ENCODE measurements at places on chromosomes 2 and 18.

DNA sequence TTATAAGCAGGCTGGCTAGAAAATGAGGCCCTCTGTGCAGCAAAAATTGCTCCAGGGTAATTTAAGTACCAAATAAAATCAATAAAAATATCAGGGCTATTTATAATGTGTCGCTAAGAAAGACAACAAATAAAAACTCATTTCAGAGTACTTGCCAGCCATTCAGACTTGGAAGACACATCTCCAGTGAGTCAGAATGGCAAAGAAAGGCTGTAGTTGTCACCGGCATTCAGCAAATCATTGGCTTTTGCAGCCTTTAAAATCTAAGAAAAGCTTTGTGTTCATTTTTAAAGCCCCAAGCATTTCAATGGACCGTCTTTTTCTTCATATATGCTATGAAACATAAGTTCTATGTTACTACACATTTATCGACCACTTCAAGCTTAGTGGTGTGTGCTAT, 141.1 kb upstream of the HNMT start:
- no peak for DNase-seq

DNA sequence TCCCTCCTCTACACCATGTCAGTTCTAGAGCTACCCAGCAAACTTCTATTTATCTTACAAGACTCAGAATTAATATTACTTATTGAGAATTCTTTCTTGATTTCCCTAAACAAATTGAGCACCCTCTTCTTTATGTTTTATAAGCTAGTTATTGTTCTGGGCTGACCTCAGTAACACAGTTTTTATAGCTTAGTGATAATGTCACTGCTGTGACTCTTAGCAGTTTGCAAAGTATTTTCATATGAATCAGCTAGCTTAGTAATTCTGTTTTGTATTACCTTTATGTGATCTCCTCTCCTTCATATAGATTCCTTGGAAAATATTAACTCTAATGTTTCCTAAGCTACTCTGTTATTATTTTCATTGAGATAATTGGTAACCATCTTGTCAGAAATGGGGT, 114.9 kb downstream of the PMS1 start:
- DNase-seq, result no peak

DNA sequence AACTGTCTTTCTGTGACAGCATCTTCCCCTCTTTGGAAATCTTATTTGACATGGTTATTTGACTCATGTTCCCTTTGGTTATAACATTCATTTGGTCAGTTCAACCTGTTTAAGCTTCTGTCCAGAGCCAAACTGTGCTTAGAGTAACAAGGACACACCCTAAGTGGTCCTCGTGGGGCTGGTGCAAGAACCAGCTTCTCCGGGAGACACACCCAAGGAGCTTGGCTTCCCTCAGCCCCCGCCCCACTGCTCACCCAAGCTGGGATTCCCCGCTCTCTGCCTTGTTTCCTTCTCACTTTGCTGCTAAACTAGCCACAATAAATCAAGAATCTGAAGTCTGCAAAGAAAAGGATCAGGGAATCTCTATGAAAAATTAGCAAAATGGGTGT, 1.4 kb downstream of the SCYGR3 start:
- no peak for DNase-seq

DNA sequence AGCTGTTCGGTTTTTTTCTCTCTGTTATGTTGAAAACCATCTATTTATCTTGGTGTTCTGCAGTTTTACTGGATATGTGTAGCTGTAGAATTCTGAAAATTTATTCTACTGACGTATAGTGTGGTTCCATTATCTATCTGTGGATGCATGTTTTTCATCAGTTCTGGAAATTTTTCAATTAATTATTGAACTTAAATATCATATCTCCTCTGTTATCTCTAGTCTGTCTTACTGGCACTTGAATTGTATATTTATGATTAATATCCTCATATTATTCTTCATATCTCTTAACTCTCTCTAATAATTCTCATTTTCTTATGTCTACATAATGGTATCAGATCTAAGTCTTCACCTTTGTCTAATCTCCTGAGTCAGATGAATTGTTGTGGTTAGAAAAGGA, 501.7 kb downstream of the STK39 start:
- no peak for DNase-seq

DNA sequence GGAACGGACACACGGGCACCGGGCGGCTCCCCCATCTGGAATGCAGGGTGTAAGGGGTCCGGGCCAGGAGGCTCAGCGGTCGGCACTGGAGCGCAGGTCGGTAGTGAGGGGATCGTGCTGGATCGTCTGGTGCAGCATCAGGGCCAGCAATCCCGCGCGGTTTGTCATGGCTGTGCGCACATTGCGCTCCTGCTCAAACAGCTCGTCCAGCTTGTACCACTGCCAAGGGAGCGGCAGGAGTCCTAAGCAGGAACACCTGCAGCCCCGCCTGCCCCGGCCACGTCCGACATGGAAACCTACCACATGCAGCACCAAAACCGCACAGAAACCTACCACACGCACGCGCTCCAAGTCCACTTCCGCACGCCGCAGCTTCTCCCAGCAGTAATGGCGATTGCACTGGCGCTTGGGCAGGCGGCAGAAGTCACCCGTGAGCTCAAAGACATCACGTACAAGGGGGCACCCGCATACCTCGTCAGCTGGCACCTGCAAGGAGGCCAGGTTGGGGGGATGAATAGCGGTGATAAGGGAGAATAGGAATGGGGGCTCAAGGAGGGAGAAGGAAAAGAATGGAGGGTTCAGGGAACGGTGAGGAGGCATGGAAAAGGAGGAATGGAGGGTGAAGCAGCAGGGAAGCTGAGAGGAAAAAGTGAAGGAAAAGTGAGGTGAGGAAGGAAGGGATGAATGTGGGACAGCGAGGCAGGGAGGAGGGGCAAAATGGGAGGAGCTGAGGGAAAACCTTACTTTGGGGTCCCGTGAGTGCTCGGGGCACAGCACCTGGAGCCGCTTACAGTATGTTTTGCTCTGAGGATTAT, 1.4 kb upstream of the MBD1 start:
- DNase-seq, result no peak

DNA sequence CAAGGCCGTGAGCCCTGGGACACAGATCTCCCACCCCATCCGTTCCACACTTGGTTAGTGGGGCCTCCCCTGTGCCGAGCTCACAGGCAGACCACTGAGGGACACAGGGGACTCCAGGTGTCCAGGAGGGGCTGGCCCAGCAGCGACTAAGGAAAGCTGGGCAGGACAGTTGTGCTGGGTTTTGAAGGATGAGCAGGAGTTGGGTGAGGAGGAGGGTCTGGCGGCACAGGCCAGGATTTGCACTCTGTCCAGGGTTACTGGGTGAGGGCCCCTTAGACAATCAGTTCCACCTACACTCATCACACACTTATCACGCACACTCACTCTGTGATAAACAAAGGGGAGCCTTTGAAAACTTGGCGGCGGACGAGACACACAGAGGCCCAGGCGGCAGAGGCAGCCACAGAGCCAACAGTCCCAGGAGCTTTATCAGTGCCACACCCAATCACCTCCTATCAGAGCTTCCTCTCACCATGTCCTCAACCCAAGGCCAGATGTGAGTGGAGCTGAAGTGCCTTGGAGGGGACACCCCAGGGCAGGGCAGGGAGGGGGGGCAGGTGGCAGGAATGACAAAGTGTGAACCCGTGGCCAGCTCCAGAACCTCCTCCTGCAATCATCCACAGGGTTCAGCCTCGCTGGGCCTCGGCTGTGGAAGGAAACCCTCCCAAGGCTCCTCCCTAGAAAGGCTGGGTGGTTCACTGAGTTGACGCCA, 26.6 kb downstream of the BIN1 start:
- DNase-seq, result no peak

DNA sequence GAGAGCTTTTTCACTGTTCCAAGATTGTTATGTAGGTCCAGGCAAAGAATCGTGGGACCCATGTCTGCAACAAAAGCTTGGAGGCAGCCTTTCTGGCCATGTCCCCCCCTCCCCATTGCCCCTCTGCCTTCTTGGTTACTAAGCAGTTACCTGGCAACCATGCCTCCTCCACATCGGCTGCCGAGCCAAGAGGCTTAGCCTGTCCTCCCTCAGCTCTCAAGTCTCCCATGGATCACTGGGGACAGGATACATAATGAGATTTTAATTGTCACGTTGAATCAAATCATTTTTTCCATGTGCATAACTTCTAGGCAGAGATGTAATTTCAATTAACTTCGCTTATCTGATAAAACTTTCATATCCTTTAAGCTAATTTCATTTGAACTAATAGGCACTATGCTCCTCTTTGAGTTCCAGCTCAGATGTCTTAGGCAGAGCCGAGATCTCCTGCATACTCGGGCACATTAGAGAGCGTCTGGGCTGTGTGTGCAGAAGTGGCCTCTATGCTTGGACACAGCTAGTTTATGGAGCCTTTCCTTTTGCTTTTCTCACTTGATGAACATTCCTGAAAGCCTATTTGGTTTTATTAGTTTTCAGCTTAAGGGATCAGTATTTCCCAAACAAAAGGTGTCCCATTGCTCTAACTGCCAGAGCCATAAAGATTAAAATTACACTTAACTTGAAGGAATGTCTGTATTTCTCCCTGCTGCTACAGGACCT, 80.7 kb downstream of the LYPD1 start:
- no peak for DNase-seq
